ENCODE measurements at places on chromosomes 3 and 15. TPM values are rescaled to one million over a fixed set of nuclear protein-coding genes. Genes with fewer than 3 reads are reported as not detected.

Gene ACVR2B
- total RNA-seq: 8.6 TPM

Gene PLD1
- 734 TPM for total RNA-seq

Gene ISL2
- 0.86 TPM for total RNA-seq

Gene EFCC1
- 25.1 TPM for total RNA-seq

Gene EPB42
- 1.4 TPM for total RNA-seq

Gene SH3BP5
- 60.4 TPM for total RNA-seq

Gene XIRP1
- 0.09 TPM for total RNA-seq

Gene EXD1
- total RNA-seq: 0.12 TPM

Gene CPLX3
- total RNA-seq: not detected

Gene SHF
- 10.4 TPM for total RNA-seq

Gene AP3B2
- total RNA-seq: 0.69 TPM

Gene ZBTB47
- 41.2 TPM for total RNA-seq

Gene GOLGA8K
- 0.66 TPM for total RNA-seq

Gene CSPG4
- total RNA-seq: 20.5 TPM

Gene BUB1B
- total RNA-seq: 1.4 TPM

Gene ADGRG7
- 2.0 TPM for total RNA-seq

Gene PLOD2
- 72.8 TPM for total RNA-seq

Gene DUOXA1
- 10.6 TPM for total RNA-seq

Gene MYRIP
- 6.2 TPM for total RNA-seq

Gene HDC
- 11.7 TPM for total RNA-seq

Gene ALPK3
- 7.6 TPM for total RNA-seq

Gene SLC28A2
- 86.6 TPM for total RNA-seq

Gene LHFPL4
- total RNA-seq: not detected

Gene IGDCC3
- total RNA-seq: 0.69 TPM

Gene IFRD2
- 74.8 TPM for total RNA-seq

Gene VGLL3
- total RNA-seq: 39.2 TPM

Gene C15orf62
- 1.4 TPM for total RNA-seq

Gene TNNC1
- total RNA-seq: 0.81 TPM

Gene ACKR2
- 5.0 TPM for total RNA-seq

Gene RBP2
- total RNA-seq: 12.2 TPM

Gene MITF
- total RNA-seq: 62.0 TPM

Gene CHP1
- total RNA-seq: 290 TPM

Gene IMPG2
- total RNA-seq: 0.29 TPM

Gene FOXL2
- total RNA-seq: 0.14 TPM

Gene ADPRH
- 9.5 TPM for total RNA-seq

Gene TM4SF1
- total RNA-seq: 139 TPM

Gene SIN3A
- total RNA-seq: 65.5 TPM

Gene FBXO22
- total RNA-seq: 29.1 TPM

Gene MME
- 111 TPM for total RNA-seq

Gene ISLR
- total RNA-seq: 53.0 TPM

Gene EIF4E3
- total RNA-seq: 22.6 TPM

Gene PPP1R14D
- total RNA-seq: 23.4 TPM

Gene SLC9C1
- total RNA-seq: 0.46 TPM

Gene MUSTN1
- total RNA-seq: 4.7 TPM

All from mucosa of gallbladder (tissue), 1 donor.